ENCODE measurements at places on chromosomes 3 and 15. TPM values are rescaled to one million over a fixed set of nuclear protein-coding genes. Genes with fewer than 3 reads are reported as not detected.

Gene CYB561D2
- 10.0 TPM for total RNA-seq

Gene STRA6
- total RNA-seq = 0.17 TPM

Gene TTC21A
- total RNA-seq = 5.7 TPM

Gene LPP
- 130 TPM for total RNA-seq

Gene EEFSEC
- 15.9 TPM for total RNA-seq

Gene SLC6A1
- under 0.01 TPM for total RNA-seq

Gene GOLGA8M
- total RNA-seq = not detected

Gene NANOGP8
- not detected for total RNA-seq

Gene CAMKV
- total RNA-seq = not detected

Gene CEMIP
- total RNA-seq = 1.3 TPM

Gene HMG20A
- 35.0 TPM for total RNA-seq

Gene NTRK3
- not detected for total RNA-seq

Gene CPNE9
- total RNA-seq = not detected

Gene NPAP1
- not detected for total RNA-seq

Gene COL8A1
- 11.9 TPM for total RNA-seq

Gene HEG1
- total RNA-seq = 33.8 TPM

Gene RAB7A
- total RNA-seq = 352 TPM

Gene SI
- total RNA-seq = not detected

Gene BNC1
- 66.2 TPM for total RNA-seq

Gene ITIH3
- total RNA-seq = not detected

Gene C15orf62
- total RNA-seq = not detected

Gene RPSA
- total RNA-seq = 874 TPM

Gene B3GNT5
- 9.3 TPM for total RNA-seq

Gene ARPP21
- not detected for total RNA-seq

Gene CCDC9B
- 164 TPM for total RNA-seq

Gene GREM1
- total RNA-seq = not detected

Gene SMCO1
- total RNA-seq = not detected

Gene FYCO1
- total RNA-seq = 18.8 TPM

Gene LRRC3B
- total RNA-seq = not detected

Gene CYP1A1
- total RNA-seq = 20.0 TPM

Gene CPLX3
- not detected for total RNA-seq

Gene RPUSD3
- 35.0 TPM for total RNA-seq

Gene GOLGA8S
- total RNA-seq = not detected

Gene STARD5
- 19.1 TPM for total RNA-seq

Gene KNG1
- total RNA-seq = not detected

Gene ALG1L2
- not detected for total RNA-seq

Gene RTP4
- total RNA-seq = 0.50 TPM

Gene ROPN1B
- total RNA-seq = not detected

Gene GRIP2
- 0.43 TPM for total RNA-seq

Gene SFMBT1
- 21.5 TPM for total RNA-seq

Gene CASR
- not detected for total RNA-seq

Gene MYRIP
- 0.17 TPM for total RNA-seq

Gene MORC1
- not detected for total RNA-seq

Gene SERINC4
- total RNA-seq = 0.17 TPM

Gene ALPK3
- 0.33 TPM for total RNA-seq

Gene MYZAP
- 4.8 TPM for total RNA-seq

Gene CHRNA3
- not detected for total RNA-seq

Gene UTS2B
- not detected for total RNA-seq

Gene P3H2
- 71.2 TPM for total RNA-seq

Gene REC114
- not detected for total RNA-seq

Gene RAB6B
- total RNA-seq = 5.3 TPM
